ENCODE measurements at places on chromosomes 16 and 17. TPM values are rescaled to one million over a fixed set of nuclear protein-coding genes. Genes with fewer than 3 reads are reported as not detected.
A peak's percentile ranks its signal among the peaks of the same experiment; 100 is the strongest.

DNA sequence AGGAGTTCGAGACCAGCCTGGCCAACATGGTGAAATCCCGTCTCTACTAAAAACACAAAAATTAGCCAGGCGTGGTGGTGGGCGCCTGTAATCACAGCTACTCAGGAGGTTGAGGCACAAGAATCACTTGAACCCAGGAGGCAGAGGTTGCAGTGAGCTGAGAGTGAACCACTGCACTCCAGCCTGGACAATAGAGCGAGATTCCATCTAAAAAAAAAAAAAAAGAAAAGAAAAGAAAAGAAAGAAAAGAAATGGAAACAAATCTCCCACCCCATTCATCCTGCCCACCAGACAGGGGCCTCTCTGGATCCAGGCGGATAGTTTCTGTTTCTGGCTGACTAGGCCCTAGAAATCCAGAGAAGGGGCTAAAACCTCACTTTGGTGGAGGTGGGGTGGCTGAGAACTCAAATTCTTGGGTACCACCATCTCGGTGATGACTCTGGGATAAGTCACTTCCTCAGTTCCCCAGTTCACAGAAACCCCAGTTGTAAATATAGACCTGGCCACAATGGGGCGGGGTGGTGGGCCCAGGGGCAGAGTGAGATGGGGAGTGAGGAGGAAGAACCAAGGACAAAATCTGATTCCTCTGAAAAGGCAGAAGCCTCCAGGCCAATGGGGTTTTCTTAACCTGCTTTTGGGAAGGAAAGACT, 22.2 kb downstream of the SOCS1 start:
- peak; percentile 64 for DNase-seq

GRCh38 chr17:6429266-6429665, 5.7 kb downstream of the AIPL1 start:
- no peak for DNase-seq

- peak; percentile 33 for DNase-seq
Observed at GRCh38 chr16:4386951-4387565, 15.4 kb downstream of the VASN start.

GRCh38 chr17:4920351-4921048, 11.6 kb upstream of the GP1BA start:
- no peak for DNase-seq

DNA sequence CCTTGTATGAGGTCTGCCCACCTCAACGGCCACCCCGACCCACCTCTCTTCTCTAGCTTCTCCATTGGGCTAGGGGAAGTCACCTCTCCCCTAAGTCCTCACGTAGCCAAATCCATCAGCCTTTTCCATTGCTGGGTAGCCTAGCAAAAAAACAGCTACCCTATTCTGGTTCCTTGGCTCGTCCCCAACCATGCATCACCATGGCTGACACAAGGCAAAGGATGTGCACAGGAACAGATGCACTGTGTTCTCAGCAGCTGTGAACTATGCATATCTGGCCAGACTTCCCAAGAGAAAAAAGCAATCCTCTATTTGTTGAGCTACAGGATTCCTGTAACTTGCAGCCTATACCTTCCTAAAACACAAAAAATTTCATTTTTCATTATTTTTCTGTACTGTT, 22.0 kb upstream of the FLCN start:
- no peak for DNase-seq

DNA sequence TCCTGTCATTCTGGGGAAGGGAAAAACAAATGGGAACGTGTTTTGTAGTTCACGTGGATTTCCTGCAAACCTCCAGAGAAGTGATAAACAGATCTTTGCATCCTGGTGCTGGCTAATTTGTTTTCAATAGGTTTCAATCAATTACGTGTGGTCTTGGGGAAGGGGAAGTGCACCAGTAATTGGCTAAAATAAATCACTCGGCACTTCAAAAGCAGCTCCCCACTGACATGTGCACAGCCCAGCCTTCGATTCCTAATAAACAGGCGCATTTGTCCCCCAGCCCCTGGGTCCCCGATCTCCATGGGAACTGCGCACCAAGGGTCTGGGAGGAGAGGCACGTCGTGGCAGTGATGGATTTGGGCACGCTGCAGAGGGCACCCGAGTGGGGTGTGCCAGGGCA, 112.9 kb upstream of the GSE1 start:
- no peak for DNase-seq

C16orf86 gene
- total RNA-seq = 4.7 TPM

RDM1 gene
- total RNA-seq = 5.3 TPM

DPEP2 gene
- total RNA-seq = not detected

PRSS21 gene
- total RNA-seq = not detected

SLC6A2 gene
- not detected for total RNA-seq

SLC47A1 gene
- 3.1 TPM for total RNA-seq

Measured in endodermal cell (in vitro differentiated cells).